Kidney (tissue), 22 donors: ENCODE measurements at places on chromosomes 4 and X. TPM values are rescaled to one million over a fixed set of nuclear protein-coding genes. Genes with fewer than 3 reads are reported as not detected.

Gene CDX4
- total RNA-seq = not detected

DNA sequence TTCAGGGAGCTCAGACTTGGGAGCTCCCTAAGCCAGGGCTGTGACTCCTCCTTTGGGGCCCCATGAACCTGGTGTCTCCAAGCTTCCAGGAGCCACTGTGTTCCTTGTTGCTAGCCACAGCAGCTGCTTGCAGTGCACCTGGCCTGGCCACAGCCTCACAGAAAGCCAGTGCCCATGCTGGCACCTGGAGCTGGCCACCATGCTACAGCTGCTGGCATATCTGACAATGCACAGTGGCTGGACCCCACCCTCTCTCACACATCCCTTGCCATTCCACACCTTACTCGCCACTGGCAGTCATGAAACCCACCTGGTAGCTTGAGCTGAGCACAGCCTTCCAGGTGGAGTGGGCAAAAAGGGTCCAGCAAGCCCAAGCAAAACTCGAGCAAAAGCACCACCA, 441.7 kb downstream of the ARAP2 start:
- DNase-seq = no peak

DNA sequence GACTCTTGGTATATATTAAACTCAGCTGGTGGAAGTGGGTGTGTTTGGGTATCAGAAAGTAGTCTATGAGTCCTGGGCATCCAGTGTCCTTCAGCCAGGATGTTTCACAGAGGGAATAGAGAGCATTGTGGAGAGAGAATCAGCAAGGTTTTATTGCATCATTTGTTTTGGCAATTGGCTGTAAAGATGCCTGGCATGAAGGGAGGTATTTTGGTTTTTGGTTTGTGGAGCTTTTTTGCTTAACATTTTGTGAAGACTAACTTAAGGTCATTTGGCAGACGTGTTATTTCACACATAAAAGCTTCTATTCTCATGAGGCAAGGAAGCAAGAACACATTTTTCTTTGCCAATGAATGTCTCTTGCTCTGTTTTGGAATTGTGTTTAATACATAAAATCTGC, 71.1 kb downstream of the DCLK2 start:
- DNase-seq = peak; percentile 39

Gene NAT8L
- 2.7 TPM for total RNA-seq

DNA sequence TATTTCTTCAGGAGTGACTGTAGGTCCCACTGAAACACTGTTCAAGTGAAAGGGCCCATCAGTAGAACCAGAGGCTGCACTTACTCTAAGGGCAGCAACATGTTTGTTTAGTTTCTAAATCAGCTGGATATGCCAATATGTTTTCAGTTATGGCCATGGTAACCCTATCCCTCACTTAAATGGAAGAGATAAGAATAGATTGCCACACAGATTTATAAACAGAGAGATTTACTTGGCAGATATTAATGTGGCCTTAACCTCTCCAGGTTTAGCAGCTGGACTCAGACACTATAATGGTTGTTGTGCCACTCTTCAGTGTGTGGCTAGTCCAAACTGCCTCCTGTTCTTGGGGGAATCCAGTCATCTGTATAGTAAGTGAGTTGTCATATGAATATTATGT, 354.1 kb downstream of the TEX13C start:
- DNase-seq = no peak

- no peak for DNase-seq
Measured at GRCh38 chr4:61211781-61212180, 11.7 kb downstream of the ADGRL3 start.

DNA sequence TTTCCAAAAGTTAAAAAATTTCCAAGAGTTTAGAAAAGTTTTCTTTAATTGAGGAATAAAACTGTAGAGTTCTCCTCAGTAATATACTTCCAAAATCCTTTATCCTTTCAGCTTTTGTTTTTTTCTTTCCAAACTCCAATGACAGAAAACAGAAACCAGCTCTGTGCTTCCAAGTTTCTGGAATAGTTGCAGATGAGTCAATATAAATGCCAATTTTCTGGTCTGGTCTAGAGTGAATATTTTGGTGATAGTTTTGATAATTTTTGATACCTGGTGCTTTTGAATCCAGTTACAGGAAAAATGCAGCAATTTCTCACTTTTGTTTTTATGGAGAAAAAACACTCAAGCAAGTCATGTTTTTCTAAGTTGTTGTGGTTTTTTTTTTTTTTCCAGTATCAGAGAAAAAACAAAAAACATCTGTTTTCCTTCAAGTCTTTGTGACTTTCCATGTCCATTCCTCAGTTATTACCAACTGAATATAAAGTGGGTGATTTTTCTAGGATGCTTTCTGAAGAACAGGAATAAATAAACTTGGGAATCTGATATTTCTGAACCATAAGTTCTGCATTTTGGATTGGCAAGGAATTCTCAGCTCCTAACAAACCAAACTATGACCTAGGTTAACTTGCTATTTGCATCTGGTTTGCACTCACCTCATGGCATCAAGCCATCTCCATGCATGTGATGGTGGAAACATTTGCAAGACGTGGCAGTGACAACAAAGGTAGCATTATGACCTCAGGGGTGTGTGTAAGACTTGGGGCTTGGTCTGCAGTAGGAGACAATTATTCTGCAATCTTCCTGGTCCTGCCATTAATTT, 139.1 kb downstream of the VEGFC start:
- DNase-seq = no peak

DNA sequence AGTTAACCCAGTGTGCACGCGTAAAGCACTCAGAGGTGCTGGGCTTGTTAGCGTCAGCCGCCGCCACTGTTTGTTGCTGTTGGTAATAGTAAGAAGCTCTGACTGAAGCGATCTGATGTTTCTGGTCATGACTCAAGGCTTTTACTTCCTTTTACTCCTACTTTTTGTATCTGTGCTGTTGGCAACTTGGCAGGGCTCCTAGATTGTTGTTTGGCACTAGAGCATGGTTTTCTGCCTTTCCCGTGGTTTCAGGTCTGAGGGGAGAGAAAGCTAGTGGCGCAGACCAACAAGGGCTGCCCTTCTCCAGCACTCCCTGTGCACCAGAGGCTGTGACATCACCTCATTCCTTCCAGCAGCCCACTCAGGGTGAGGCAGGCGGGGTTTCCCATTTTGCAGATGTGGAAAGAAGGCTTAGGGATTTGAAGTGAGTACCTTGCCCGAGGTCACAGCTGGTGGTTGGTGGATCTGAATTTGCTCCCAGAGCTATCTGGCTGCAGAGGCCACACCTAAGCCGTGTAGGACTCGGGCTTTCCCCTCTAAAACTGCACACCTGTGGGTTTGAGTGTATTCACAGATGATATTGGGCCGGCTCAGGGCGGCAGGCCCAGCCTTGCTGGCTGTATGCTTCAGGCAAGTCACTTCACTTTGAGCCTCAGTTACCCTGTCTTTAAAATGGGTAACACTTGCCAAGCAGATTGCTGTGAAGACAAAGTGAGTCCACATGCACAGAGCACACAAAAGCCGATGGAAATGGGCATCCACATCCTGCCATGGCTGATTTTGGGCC, 51.2 kb upstream of the TADA2B start:
- no peak for DNase-seq

Gene TBC1D9
- total RNA-seq = 38.6 TPM

DNA sequence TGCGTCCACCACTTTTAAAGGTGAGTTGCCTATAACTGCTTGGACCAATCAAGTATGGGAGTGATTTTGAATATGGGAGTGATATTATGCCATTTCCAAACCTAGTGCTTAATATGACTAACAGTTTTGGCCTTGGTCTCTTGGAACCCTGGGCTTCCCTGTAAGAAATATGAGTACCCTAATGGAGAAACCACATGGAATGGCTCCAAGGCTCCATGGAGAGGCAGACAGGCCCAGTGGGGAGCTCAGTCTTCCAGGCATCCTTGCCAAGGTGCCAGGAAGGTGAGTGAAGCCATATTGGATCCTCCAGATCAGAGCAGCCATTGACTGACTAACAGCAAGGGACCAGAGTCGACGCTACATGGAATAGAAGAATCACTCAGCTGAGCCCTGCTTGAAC, 53.2 kb downstream of the MAML3 start:
- DNase-seq = no peak

- DNase-seq = no peak
Measured at GRCh38 chr4:36332023-36332781, 50.8 kb downstream of the DTHD1 start.

Gene DCK
- total RNA-seq = 15.2 TPM

DNA sequence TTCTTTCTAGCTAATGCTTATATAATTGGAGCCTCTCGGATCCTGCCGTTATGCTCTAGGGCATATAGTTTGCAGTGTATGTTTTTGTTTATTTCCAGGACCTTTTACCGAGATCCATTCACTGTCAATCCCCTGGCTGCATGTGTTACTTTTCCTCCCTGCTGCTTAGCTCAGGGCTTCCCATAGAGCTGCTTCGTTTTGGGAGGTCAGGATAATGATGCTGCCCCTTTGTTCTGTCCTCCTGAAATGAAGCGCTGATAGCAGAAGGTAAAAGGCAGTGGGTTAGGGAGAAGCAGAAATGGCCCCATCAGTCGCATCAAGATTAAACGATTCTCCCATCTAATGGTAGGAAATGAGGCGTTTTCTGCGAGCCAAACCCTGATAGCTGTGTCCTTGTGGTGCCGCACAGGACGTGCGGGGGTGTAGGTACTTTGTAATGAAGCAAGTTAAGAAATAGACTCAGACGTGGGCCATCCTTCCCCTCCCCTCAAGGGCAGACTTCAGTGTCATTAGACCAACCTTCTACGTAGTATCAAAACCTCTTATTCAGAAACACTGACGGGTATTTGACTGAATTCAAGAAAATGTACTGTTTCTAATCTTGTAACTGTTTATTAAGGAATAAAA, 37.3 kb downstream of the AFF2 start:
- no peak for DNase-seq

GRCh38 chr4:148112231-148112982, 329.8 kb downstream of the NR3C2 start:
- DNase-seq = no peak

Gene SH3D19
- 36.8 TPM for total RNA-seq

- DNase-seq = peak; percentile 72
Measured at GRCh38 chr4:152278505-152279233, 257.2 kb downstream of the FBXW7 start.

Gene OPRPN
- not detected for total RNA-seq

GRCh38 chr4:37994569-37994968, 34.4 kb downstream of the PTTG2 start:
- no peak for DNase-seq

Gene ZDHHC15
- 2.6 TPM for total RNA-seq

DNA sequence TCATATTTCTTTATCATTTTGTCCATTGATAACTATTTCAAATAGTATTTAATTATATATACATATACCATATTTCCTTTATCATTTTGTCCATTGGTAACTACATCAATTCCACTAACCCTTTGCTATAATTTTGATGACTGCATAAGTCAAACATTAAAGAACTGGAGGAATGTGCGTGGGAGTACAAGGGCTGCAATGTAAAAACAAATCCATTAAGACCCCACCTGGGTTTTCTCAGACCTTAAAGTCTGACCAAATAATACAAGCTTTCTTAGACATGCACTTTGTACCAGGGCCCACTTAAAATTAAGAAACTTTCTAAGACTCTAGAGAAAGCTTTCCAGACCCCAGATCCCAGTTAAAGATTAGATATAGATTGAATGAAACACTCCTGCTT, 1622.4 kb upstream of the PCDH10 start:
- no peak for DNase-seq

GRCh38 chr4:110164856-110165255, 33.6 kb downstream of the ELOVL6 start:
- no peak for DNase-seq

Gene MAGEE1
- 4.3 TPM for total RNA-seq

DNA sequence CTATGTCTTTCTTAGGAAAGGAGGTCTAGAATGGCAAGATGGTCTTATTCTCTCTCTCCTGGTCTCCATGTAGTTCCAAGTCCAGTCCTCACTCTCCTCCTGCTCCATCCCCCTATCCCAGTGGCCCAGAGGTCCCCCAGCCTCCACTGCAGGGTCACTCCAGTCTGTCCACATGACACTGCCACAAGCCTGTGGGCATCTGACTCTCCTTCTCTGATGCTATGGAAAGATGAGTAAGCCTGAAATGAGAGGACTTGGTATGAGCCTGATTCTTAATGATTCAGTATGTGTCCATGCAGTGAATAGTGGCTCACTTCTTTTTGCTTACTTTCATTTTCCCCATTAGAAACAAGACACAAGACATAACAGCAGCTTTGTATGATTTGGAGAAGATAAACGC, 516.8 kb upstream of the ADGRL3 start:
- DNase-seq = no peak

Gene SLC9B1
- total RNA-seq = 1.8 TPM

Gene ERVMER34-1
- total RNA-seq = 1.8 TPM

Gene COL25A1
- 2.3 TPM for total RNA-seq

- DNase-seq = no peak
Measured at GRCh38 chr4:35824231-35824630, 420.1 kb downstream of the ARAP2 start.
